ENCODE measurements at places on chromosomes 2 and 18.

GRCh38 chr18:44693030-44693784 is 12.5 kb downstream of the SETBP1 start:
- DNase-seq = no peak

GRCh38 chr2:18544171-18544570 is 16.3 kb downstream of the RDH14 start:
- no peak for DNase-seq

- no peak for DNase-seq
These were observed 2.0 kb downstream of the NBEAL1 start for GRCh38 chr2:203016716-203017115.

DNA sequence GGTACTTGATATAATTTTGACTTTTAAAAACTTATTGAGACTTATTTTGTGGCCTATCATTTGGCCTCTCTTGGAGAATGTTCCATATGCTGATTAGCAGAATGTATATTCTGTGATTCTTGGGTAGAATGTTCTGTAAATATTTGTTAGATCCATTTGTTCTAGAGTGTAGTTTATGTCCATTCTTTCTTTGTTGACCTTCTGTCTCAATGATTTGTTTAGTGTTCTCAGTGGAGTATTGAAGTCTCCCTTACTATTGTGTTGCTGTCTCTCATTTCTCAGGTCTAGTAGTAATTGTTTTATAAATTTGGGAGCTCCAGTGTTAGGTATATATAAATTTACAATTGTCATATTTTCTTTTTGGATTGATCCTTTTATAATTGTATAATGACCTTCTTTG is 349.6 kb upstream of the CWC22 start:
- no peak for DNase-seq

- no peak for DNase-seq
These were observed 867.7 kb upstream of the NRXN1 start for GRCh38 chr2:51899643-51900042.

DNA sequence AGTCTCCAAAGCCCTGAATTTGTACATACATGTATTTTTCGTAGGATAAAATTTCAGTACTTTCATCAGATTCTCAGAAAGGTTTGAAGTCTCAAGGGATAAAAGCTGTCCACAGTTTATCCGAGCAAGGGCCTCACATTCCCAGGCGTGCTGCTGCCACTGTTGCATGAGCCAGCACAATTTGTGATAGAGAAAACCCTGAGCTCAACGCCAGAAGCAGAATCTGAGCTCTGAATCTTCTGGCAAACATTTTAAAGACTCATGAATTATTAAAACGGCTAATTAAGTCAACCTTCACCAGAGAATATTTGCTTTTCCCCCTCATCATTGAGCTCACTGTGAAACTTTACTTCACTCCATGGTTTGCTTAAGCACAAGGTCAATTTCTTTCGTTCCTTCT is 38.5 kb upstream of the STPG4 start:
- DNase-seq = no peak

- no peak for DNase-seq
These were observed 28.7 kb upstream of the RTN4 start for GRCh38 chr2:55078956-55079355.

GRCh38 chr18:64238076-64238475 is 89.2 kb upstream of the LINC00305 start:
- no peak for DNase-seq

- DNase-seq = no peak
These were observed 566.8 kb upstream of the NRP2 start for GRCh38 chr2:205115511-205115910.

DNA sequence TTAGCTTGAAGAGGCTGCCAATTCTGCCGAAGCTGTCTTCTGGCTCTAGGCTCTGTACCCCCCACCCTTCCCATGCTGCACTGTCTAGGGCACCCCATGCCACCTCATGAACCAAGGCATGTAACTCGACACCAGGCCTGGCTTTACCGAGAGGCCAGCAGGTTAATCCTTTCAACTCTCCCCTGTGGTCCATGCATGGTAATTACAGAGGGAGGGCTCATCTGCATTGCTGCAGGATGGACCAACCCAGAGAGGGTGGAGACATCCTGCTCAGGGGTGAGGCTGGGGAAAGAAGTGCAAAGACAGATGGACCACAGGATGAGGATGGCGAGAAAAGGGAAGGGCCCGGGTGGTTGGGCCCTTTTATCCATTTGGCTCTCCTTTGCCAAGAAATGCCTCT is 65.8 kb downstream of the KCTD1 start:
- DNase-seq = no peak

- no peak for DNase-seq
These were observed 26.5 kb downstream of the ACVR1 start for GRCh38 chr2:157849591-157849990.

- DNase-seq = no peak
These were observed 257.7 kb downstream of the ANAPC1 start for GRCh38 chr2:111626037-111626864.

GRCh38 chr2:51003345-51004192 is 28.4 kb downstream of the NRXN1 start:
- no peak for DNase-seq
